Stimulated activated CD4-positive, alpha-beta T cell treated with anti-CD3 and anti-CD28 coated beads, Interleukin-1b, Interleukin-23, amount 100 ng/mL, for 4 hours (primary cell): ENCODE measurements at places on chromosomes 11 and 22.
A peak's percentile ranks its signal among the peaks of the same experiment; 100 is the strongest.

GRCh38 chr11:86459682-86460460, 85.2 kb downstream of the CCDC81 start:
- DNase-seq: no peak

DNA sequence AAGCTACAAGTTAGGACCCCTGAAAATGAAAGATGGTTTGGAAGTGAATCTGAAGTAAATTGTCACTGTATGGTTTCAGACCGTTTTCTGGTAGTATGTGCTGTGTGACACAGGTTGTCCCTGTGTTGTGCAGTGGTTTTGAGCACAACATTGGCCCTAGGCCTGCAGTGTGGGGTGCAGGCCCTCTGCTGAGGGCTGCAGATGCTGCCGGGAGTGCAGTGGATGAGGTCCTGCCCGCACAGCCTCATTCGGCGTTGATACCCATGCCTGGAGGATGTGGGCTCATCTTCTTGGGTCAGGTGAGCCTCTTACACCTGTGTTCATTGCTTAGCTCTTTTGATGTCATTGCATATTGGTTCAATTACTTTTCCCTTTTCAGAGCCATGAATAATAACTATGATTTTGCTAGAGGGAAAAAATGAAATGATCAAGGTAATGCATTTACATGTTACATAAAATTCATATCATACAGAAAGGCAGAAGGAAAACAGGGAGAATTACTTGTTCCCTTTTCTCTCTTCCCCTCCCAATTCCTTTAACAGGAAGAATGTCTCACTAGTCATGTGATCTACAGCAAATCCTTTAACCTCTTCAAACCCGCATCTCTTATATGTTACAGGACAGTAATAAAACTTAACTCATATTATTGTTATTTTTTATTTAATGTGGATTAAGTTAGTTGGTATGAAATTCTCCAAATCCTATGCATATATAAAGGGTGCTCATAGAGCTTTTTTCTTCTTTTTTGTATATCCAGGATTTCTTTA, 48.7 kb downstream of the PTPRJ start:
- no peak for DNase-seq

GRCh38 chr22:31099386-31099785, 8.0 kb downstream of the SELENOM start:
- no peak for DNase-seq

DNA sequence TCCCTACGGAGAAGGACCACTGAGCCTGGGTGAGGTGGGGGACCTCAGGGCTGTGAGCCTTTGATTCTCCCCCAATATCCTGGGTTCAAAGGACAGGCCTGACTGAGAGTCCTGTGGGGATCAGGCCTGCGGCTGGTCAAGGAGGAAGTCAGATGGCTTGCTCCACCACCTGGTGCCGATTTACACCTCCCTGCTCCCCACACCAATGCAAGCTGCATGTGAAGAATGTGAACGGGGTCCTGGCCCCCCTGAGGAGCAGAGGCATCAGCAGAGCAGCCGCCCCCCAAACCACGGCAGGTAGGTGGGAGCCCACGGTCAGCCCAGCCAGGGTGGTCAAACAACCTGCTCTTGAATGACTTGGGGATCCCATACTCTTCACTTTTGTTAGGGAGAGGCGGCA, 6.7 kb downstream of the ADAMTS8 start:
- no peak for DNase-seq

GRCh38 chr11:95066716-95067038, at the start of gene SRSF8:
SRSF8 (plus strand) TSS chr11:95066919; CDS start chr11:95067227, 308 bp downstream.
- DNase-seq: no peak

DNA sequence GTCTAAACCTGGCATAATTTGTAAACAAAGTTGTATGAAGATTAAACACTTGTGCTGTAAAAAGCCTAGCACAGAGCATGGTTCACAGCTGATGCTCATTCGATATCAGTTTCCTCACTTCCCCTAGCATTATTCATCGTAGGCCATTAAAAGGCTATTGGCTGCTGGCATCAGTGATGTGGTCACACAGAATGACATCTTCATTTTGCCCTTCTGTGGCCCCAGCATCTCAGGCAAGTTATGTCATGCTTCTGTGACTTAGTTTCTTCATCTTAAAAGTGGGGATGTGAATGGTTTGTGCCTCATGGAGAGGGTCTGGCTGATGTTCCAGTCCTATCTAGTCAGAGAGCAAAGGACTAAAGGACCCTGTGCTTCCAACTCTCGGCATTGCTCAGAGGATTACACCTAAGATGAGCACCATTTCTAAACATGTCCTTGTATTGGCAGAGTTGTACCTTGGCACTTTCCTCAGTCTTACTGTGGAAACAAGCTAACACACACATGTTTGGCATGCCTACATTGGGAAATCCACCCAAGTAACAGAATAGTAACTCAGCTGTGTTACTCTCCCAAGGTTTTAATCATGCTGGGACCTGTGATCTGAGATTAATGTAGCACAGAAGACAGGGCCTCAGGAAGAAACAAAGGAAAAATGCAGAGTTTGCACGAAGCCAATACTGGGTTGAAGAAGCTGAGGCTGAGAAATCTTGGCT, 83.5 kb upstream of the OR9Q1 start:
- DNase-seq: no peak

DNA sequence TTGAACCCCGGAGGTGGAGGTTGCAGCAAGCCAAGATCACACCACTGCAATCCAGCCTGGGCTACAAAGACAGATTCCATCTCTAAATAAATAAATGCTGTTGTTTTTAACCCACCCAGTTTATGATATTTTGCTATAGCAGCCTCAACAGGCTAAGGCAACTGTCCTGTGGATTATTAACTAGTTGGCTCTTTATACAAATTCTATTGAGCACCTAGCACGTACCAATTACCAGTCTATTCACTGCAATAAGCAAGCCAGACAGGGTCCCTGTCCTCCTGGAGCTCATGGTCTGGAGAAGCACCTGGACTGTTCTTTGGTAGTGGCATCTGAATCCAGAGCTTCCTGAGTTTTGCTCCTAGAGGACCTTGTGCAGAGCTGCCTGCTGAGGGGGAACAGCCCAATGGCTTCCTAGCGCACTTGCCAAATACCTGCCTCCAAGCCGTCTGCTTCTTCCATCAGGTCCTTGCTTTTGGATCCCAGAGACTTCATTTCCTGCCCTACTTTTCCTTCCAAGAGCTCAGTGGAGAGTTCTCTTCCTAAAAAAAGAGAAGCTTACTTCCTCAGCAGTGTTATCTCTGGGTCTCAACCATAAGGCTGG, 49.9 kb upstream of the MICAL2 start:
- DNase-seq: no peak

- no peak for DNase-seq
Measured at GRCh38 chr11:13338427-13339069, 61.0 kb downstream of the BMAL1 start.

DNA sequence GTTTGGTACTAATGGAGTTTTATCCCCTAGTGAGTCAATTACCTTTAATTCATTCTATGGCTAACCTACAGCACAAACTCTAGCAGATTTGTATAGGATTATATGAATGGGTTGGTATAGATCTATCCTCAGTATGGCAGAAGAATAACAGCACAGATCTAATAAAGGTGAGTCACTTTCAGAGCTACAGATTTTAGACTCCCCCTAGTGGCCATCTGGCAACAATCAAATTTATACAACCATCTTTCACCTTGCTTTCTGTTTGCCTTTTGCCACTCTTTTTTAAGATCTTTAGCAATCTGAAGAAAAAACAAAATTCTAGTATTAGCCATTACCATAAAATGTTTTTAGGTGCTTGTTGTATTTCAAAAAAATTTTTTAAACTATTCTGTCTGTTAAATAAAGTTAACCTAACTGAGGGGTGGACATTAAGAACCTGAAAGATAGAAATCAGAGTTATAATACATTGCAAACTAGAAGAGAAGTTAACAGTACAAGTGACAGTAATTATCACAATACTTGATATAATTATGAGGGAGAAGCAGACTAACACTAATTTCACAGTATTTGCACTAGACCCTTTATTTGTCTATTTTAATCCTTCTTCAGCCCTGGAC, 25.8 kb downstream of the DDIAS start:
- peak; percentile 22 for DNase-seq

- no peak for DNase-seq
Measured at GRCh38 chr11:61961570-61962212, 5.7 kb downstream of the FTH1 start.

DNA sequence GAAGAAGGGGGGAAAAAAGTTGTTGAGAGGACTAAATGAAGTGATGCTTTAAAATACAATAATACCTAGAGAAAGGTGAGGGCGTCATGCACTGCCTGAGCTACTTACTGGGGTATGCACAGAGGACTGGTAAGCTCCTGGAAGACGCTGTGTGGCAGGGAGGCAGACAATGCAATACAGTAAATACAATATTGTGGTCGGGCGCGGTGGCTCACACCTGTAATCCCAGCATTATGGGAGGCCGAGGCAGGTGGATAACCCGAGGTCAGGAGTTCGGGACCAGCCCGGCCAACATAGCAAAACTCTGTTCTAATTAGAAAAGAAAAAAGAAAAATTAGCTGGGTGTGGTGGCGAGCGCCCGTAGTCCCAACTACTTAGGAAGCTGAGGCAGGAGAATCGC, 683 bp upstream of the SYTL2 start:
- DNase-seq: no peak

- no peak for DNase-seq
Measured at GRCh38 chr11:103703437-103703836, 333.0 kb upstream of the DDI1 start.

DNA sequence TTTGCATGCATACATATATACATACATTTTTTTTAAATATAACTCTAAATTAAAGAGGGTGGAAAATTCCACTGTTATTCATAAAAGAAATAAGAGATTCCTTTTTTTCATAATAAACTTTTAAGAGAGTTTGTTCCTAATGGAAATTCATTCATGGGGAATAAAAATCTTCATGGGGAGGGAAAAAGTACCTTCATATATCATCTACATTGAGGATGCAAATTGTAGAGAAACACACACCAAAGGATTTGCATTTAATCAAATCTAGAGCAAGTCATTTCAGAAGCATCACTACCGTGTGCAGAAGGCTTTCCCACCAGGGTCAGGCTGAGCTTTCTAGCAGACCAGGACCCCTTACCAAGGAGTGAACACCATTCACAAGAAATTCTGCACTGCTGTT, at the start of gene POU2AF2:
Gene POU2AF2, plus strand, starts transcription at position 301 of the 400 bp plus-strand sequence. CDS start 129 bp downstream, outside the sequence.
- DNase-seq: no peak

DNA sequence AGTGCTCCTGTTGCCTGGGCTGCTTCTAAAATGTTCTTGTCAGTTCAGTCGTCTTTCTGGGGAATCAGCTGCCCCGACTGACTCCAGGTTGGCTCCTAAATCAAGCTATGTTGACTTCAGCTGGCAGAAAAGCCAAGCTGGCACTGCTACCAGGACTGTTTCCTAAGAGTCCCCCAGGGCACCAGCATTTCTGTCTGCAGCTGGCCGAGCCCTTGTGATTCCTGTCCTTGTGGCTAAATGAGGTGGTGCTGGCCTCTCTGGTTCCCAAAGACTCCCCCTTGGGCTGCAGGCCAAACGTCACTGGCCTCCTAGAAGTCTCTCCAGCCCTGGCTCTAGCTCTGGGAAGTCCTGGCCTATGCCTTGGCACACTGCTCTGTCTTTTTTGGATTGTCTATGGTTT, 31.1 kb downstream of the GRAMD1B start:
- DNase-seq: no peak

DNA sequence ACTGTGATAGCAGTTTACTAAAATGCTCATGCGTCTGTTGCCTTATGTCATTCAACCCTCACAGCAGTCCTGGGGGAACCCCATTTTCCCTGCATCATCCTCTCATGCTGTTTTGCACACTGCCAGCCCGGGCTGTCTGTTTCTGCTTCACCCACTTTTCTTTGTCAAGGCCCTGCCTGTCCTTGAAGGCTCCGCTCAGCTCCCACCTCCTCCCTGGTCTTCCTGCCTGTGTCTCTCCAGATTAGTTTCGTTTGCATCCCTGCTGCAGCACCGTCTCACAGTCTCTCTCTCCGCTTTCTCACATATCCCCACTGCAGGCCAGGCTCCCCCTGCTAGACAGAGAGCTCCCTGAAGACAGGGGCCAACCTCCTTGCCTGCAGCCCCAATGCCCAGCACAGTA, 29.9 kb downstream of the SERPINH1 start:
- DNase-seq: no peak

GRCh38 chr11:123740787-123741158, 687 bp downstream of the ZNF202 start:
- peak; percentile 3 for DNase-seq

- DNase-seq: peak; percentile 22
Measured at GRCh38 chr22:19597399-19597735, 73.2 kb upstream of the CLDN5 start.

DNA sequence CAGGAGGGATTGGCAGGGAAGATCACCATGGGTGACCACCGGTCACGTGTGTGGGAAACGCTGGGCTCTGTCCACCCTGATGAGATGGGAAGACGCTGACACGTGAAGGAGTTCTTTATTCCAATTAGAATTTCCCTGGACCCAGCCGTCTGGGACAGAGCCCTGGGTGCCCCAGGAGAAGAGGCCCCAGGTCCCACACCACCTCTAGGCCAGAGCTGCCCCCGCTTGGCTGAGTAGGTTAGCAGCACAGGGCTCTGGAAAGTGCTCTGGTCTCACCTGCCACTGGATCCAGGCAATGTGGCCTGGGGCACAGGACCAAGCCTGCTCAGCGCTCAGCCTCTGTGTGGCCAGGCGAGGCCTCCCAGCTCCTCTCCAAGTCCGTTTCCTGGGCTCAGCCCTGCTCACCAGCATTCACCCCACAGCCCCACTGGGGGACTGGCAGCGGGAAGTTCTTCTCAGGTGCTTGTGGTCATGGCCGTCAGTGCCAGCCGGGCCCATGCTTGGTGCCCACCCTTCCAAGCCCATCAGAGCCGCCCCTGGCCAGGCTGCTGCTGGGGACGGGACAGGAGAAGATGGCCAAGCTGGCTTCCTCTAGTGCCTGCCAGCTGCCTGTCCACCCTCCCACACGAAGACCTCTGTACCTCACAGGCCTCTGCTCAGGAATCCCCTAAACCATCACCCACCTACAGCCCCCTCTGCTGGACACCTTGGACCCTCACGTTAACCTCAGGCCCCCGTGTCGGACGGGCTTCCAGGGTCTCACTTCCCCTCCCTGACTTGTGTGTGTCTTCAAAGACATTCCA, 62.5 kb upstream of the FGF3 start:
- no peak for DNase-seq

GRCh38 chr11:114228435-114229411, 67.5 kb upstream of the NNMT start:
- no peak for DNase-seq

- DNase-seq: no peak
Measured at GRCh38 chr11:749731-750130, 2.5 kb downstream of the TALDO1 start.

DNA sequence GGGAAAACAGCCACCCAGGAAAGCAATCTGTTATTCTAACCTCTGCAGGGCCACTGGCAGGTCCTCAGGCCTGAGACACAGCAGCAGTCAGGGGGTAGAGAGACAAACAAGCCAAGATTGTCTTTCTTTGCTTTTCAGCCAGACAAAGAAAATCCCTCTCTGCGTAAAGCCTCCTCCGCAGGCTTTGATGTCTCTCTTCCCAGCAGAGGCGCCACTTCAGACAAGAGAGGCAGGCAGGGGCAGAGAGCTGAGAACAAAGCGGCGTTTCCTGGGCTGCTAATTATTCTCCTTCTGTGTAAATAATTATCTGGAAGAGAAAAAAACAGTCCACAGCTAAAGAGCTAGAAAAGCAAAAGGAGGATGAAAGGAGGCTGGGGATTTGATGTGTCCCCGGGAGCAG, 102.7 kb upstream of the SEZ6L start:
- DNase-seq: no peak
